GM13976 (cell line): ENCODE measurements at places on chromosomes 1 and 21.

- DNase-seq: no peak
Observed at GRCh38 chr1:209853676-209854075, 25.9 kb downstream of the UTP25 start.

DNA sequence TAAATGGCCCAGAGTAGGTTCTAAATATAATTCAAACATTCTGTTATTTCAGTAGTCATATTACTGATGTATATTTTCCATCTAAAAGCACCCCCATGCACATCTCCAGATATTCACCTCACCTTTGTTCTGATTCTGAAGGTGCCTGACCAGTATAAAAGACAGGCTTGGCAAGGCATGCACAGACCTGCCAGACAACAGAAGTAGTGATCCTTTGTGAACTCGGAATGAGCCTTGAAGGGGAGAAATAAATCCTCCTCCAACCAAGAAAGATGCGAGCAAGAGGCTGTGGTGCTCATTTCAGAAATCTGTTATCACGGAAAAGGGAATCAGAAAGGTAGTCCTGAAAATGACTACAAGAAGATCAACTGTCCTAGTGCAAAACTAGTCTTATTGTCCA, 287.3 kb downstream of the VAV3 start:
- DNase-seq: no peak

- DNase-seq: peak; percentile 64
Observed at GRCh38 chr1:200488375-200489165, 78.7 kb upstream of the ZNF281 start.

- DNase-seq: no peak
Observed at GRCh38 chr1:77188770-77189169, 30.5 kb downstream of the PIGK start.

DNA sequence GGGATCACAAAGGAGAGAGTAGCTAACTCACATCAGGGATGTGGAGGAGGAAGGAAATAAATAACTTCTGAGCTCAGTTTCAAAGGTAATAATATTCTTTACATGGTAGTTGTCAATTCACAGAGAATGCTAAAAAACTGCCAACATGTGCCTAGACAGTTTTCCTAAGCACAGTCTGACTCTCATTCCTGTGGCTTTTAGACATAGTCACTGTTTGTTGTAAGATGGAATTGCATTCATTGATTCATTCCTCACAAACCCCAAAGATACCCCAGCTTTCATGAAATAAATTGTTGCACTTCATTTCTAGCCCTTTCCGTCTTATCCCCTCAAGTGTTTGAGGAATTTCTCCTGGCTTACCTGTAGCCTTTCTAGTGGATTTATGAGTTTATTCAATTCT, 263.9 kb downstream of the NTNG1 start:
- no peak for DNase-seq

DNA sequence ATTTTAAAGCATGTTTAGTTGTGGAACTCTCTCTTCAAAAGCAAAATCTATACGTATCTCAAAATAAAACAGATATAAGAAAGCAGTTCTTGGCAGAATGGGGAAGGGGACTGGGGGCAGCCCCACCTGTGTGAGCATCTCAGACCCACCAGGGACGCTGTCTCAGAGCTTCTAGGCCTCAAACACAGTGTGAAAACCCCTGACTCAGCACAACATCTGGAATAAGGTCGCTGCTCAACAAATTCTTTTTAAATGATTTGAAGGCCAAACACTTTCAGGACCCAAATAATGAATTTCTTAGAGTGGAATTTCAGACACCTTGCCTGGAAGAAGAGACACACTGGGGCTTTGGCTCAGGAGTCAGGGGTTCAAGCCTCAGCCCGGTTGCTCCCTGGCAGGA, 27.1 kb upstream of the GRHL3 start:
- no peak for DNase-seq

DNA sequence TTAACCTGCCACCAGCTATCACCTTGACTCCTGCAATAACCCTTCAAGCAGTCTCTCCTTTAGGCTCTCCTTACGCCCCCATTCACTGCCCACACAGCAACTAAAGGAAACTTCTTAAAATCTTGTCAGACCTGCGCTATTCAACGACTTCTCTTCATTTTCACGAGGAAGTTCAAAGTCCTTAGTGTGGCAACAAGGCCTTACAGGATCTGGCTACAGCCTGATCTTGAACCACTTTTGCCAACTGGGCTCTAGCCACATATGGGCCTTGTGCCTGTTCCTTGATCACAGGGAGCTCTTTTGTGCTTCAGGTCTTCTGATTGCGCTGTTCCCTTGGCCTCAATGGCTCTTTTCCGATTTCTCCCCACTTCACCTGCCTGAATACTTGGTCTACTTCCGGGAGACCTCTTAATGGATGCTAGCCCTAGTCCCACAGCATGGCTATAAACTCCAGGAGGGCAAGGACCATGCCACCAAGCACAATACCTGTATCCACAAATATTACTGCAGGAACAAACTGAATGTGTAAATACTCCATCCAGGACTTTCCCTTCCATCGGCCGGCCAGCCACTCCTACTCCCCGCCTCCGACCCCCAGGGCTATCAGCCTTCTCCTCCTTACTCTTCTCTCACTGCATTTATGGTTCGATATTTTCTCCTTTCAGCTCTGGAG, 2.3 kb upstream of the CTNNBIP1 start:
- no peak for DNase-seq

DNA sequence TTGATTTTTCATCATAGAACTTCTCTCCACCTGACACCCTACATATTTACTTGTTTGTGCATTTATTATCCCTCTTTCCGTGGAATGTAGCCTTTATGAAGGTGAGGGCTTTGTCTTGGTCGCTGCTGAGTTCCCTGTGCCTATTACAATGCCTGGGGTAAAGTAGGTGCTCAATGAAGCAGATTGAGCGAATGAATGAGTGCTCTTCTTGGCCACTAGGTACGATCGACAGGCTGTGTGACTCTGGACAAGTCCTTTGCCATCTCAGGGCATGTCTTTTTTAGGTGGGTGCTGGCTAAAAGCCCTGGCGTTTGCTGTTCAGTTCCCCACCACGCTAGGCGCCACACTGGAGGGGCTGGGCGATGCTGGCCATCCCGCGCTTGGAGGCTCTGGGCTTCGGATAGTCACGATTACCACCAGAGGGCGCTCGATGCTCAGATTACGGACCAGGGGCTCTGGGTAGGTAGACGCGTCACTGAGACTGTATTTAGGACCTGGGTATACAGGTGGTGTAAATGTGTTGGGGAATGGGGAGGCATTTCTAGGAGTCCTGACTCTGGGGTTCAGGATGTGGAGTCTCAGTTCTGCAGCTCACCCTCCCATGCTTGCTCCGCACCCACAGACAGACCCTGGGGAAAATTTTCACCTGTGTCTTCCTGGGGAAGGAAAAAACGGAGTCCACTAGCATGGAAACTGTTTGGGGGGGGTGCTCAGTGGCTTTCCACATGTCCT, 71.0 kb upstream of the CSF3R start:
- peak; percentile 79 for DNase-seq

GRCh38 chr1:154325583-154326545, 539 bp downstream of the ATP8B2 start:
- peak; percentile 53 for DNase-seq

- DNase-seq: no peak
Observed at GRCh38 chr1:15960808-15961207, 15.1 kb downstream of the ZBTB17 start.

- peak; percentile 53 for DNase-seq
Observed at GRCh38 chr21:39314143-39315027, 953 bp upstream of the BRWD1 start.

DNA sequence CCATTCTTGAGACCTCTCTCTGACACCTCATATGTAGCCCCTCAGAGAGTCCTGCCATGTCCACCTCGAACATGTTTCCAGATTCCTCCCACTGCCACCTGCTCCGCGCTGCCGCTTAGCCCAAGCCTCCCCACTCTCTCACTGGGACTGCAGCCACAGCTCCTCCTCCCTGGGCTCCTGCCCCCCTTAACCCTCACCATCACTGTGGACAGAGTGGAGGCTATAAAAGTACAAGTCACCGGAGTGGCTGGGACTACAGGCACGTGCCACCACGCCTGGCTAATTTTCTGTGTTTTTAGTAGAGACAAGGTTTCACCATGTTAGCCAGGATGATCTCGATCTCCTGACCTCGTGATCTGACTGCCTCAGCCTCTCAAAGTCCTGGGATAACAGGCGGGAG, 77.0 kb downstream of the VWA5B1 start:
- DNase-seq: no peak

DNA sequence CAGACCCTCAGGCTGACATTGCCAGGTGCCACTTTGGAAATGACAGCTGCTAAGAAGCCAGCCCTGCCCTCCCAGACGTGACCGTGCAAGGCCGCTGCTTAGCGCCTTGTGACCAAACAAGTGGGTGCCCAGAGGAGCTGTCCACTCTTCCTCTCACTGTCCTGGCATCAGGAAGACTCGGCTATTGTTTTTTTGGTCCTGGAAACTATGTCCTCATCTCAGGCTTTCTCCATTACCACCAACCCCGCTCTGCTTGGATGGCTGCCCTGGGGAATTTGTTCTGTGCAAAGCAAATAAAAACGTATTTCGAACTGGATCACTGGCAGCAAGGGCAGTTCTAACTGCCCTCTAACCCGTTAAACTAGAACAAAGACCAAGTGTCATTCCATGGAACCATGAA, 13.7 kb upstream of the TENT5C start:
- DNase-seq: no peak

- DNase-seq: no peak
Observed at GRCh38 chr1:113993766-113994165, 14.5 kb downstream of the OLFML3 start.

- DNase-seq: no peak
Observed at GRCh38 chr21:41779659-41780058, 12.8 kb upstream of the RIPK4 start.

DNA sequence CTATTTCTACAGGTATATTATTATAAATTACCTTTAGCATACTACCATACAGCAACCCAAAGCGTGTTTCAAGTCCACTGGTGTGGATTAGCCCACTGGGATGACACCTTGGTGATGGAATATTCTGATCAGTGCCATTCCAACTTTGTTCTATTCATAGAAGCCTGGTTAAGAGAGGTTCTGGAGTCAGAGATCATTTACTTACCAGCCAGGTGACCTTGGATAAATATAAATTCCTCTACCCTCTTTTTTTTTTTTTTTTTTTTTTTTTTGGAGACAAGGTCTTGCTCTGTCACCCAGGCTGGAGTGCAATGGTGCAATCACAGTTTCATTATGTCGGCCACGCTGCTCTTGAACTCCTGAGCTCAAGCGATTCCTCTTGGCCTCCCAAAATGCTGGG, at the start of gene SPATA45:
SPATA45 (minus strand) TSS at position 101 of the 400 bp plus-strand sequence. CDS start 11,500 bp downstream, outside the sequence.
- no peak for DNase-seq

DNA sequence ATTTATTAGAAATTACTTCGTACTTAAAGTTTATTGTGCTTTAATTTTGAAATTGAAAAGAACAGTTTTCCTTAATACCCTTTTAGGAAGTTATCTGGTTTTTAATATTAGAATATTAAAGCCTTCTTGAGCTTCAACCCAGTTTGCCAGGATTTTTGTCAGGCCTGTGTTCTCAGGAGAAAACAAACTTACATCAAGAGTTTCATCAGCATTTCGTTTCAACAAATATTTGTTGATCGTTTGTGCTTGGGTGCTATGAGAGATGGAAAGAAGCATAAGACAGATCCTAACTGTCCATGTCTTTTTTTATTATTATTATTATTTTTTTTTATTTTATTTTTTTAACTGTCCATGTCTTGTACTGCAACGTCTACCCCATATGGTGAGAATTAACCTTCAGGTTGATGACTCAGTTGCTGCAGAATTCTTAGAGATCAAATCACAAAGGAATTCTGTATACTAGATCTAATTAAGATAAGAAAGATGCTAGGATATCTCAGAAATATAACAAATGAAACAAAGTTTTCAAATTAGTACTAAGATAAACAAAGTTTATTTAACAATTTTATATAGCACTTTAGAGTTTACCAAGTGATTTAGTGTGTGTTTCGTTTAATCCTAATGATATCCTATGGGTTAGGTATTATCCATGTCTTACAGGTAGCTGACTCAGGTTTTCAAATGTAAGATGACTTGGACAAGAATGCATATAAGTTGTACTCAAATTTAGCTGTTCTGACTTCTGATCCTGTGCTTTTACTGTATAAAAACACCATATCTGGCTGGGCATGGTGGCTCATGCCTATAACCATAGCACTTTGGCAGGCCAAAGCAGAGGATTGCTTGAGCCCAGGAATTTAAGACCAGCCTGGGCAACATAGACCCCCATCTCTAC, 14.3 kb downstream of the FBXO28 start:
- no peak for DNase-seq

DNA sequence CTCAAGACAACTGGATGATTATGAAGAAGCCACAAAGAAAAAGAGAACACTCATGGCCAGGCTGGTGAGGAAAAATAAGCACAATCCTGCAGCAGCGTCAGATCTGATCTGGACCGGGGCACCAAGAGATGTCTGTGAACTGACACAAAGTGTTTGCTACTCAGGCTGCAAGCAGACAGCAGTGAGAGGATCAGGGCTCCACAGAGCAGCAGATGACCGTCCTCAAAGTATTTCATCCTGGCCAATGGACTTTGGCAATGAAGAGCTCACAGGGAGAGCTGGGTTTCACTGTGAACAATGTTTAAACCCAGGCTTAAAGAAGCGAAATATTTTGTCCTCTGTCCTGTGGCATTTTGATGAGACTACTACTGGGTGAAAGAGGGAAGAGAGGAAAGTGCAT, 299.2 kb downstream of the GPATCH2 start:
- no peak for DNase-seq

DNA sequence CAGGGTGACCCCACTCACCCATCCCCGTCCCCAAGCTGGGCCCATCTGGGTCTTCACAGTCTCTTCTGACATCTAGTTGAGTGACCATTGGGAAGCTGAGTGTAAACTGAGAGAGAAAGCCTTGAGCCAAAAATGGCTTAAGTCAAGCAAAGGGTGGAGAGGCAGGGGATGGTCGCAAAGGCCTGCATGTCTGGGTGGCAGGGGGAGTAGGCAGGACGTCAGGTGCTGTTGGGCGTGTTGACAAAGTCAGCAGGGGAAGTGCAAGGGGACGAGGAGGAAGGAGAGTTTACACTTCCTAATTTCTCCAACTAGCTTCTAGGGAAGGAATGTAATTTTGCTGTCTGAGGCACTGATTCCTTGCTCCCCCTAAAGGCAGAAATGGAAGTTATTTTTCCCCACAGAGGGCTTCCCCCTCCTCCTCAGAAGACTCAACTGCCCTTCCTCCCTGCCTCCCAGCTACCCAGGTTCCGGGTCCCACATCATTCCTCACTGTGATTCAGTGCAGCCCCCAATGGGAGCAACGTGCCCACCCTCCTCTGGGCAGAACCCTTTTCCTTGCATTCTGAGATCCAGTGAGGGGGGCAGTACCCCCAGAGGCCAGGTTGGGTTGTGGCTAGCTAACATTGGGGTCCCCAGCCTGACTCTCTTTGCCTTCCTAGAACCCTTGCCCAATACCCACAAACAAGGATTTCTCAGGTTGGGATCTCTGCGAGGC, 1.2 kb upstream of the ADORA1 start:
- DNase-seq: no peak

GRCh38 chr1:161207173-161207572, 5.0 kb downstream of the NDUFS2 start:
- DNase-seq: no peak

- peak; percentile 41 for DNase-seq
Observed at GRCh38 chr1:233440951-233441401, 113.5 kb downstream of the MAP3K21 start.

DNA sequence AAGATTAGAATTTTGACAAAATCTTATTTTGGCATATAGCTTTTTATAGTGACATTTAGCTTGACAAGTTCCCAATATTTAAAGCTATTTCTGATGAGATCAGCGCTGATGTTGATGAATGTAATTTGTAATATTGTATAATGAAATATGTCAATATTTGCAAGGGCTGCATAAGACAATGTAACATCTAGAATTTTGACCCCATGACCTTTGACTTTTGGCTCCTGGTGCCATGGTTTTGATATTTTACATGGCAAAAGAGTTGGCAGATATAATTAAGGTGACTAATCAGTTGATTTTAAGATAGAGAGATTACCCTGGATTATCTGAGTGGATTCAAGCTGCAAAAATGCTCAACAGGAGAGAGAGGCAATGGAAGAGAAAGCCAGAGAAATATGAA, 63.9 kb downstream of the DUSP10 start:
- no peak for DNase-seq
